ENCODE measurements at places on chromosomes 3 and 15. TPM values are rescaled to one million over a fixed set of nuclear protein-coding genes. Genes with fewer than 3 reads are reported as not detected.

DNA sequence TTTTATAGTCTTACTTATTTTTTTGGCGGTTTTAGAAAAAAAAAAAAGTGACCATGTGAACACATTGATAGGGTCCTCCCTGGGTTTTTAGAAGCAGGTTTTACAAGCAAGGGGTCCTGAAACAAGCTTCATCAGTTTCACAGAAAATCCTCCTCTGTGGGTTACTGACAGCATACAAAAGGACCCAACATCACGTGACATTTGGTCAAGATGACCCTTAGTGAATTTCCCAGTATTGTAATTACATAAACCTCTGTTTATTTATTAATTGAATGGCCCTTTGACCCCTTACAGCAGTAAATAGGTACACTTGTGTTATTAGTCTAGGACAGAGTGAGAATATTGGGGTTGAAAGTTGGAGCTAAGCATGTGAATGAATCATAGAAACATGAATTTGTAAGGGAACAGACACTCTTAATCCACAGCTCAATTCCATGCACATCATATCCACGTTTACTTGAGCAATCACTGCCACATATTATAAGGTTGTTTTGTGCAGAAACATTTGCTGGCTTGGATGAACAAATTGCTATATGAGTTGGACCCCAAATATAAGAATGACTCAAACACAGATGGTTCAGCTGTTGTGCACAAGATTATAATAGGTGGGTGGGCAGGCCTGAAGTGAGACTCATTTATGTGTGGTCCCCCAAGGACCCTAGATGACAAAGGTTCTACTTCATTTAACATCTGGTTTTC is 137.5 kb downstream of the ZNF385D start:
- no peak for DNase-seq

- DNase-seq: no peak
Observed at GRCh38 chr15:38216763-38217162, 35.9 kb upstream of the SPRED1 start.

Gene ILDR1
- not detected for total RNA-seq

Gene CYP8B1
- not detected for total RNA-seq

Gene FEZF2
- total RNA-seq: not detected

GRCh38 chr3:42887084-42887483 is 11.4 kb upstream of the CYP8B1 start:
- DNase-seq: no peak

Gene SLC9A9
- total RNA-seq: 14.2 TPM

DNA sequence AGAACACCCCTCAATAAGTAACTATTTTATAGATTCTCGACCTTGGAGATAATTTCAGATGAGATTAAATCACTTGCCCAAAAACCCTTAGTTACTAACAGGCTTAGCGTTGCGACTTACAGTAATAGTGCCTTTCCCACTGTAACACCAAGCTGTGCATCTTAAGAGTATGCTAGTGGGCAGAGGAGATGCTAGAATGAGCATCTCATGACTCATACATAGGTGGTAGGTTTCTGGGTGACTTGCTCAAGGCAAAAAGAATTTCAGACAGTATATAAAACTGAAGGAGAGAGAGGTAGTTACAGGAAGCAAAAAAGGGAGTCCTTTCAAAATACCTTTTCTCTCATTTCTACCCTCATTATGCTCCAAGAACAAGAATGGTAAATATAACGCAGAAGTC is 3.9 kb downstream of the KATNBL1 start:
- DNase-seq: no peak

- DNase-seq: no peak
Observed at GRCh38 chr3:57826245-57826951, 70.3 kb downstream of the SLMAP start.

Gene VEPH1
- 1.2 TPM for total RNA-seq

Gene GOLGA8T
- total RNA-seq: not detected

- no peak for DNase-seq
Observed at GRCh38 chr3:155316426-155316825, 22.9 kb upstream of the STRIT1 start.

GRCh38 chr15:29711531-29711930 is 110.7 kb downstream of the TJP1 start:
- no peak for DNase-seq

DNA sequence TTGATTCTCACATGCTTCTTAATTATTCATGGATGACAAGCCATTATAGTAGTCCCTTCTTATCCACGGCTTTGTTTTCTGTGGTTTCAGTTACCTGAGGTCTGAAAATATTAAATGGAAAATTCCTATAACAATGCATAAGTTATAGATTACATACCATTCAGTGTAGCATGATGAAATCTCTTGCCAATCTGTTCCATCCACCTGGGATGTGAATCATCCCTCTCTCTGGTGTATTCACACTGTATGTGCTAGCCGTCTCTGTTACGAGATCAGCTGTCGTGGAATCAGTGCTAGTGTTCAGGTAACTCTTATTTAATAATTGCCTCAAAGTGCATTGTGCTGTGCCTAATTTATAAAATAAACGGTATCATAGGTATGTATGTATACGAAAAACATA is 5.2 kb downstream of the WDR5B start:
- no peak for DNase-seq

DNA sequence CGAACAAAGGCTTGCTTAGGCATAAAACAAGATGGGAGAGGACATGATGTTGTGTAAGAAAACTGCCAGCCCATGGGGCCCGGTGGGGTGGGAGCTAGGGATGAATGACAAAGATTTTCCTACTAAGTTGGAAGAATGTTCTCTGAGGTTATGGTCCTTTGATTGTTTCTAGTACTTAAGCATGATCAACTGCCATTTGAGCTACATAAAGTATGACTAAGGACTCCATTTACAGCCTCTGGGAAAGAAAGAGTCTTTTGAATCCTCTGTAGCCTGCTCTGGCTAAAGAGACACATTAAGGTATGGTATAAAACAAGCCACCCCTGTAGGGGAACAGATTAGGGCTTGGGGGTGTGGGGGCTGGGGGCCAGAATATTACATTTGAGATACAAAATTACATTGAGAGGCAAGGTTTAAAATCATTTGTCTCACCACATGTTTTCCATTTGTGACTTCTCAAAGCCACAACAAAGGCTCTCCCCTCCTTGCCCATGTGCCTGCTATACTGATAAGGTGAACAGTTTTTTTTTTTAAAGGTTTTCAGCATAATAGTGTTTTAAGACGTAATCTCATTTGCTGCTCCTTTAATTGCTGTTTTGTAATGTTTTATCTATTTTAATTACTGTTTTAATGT is 323.4 kb downstream of the CHST2 start:
- DNase-seq: no peak

DNA sequence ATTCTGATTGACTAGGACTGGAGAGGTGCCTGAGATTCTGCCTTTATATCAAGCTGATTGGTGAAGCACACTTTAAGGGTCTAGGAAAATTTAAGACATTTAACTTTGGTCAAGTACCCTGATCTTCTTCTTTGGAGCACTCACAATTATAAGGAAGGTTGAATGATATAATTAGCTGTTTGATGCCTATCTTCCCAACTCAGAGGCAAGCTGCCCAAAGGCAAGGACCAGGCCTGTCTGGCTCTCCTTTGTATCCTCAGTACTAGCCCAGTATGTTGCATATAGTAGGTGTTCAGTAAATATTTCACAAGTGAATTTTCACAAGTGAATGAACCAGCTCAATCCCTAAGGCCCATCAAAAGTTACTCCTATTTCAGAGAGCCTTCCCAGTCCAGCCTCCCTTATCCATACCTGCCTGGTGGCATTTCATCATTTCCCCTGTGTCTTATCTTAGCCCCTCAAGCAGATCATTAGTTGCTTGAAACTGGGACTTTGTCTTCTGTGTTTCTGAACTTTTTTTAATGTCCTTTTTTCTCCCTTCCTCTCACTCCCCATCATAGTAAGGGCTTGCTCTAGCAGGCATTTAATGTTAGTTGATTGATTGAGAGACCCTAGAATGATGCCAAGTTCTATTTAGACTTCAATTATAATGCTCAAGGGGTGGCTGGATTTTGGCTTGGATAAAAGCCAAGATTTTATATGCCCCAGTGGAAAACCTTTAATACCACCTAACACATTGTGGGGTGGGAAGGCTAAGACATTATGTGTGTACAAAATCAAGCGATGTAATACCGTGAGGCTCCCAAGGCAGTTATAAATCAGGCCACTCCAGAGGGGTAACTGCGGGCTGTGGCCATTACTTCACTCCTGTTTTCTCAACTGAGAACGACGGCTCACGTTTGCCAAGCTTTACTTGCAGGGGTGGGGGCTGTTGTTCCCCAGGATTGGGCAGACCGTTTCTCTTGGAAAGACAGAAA is 43.2 kb upstream of the BOC start:
- DNase-seq: peak; percentile 92

Gene SNTN
- total RNA-seq: not detected

- no peak for DNase-seq
Observed at GRCh38 chr3:31573036-31573779, 40.5 kb downstream of the STT3B start.

GRCh38 chr3:50138266-50139200 is 16.6 kb upstream of the SEMA3F start:
- no peak for DNase-seq

DNA sequence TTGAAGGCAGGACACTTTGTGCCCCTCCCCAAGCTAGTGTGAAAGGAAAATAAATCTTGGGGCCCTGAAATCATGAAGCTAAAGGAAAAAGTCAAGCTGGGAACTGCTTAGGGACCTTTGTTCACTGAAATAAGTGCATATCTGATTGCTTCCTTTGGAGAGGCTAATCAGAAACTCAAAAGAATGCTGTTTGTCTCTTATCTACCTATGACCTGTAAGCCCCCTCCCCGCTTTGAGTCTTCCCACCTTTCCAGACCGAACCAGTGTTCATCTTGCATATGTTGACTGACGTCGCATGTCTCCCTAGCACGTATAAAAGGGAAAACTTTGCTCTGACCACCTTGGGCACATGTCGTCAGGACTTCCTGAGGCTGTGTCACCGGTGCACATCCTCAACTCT is 53.1 kb downstream of the SLC30A4 start:
- DNase-seq: peak; percentile 55

DNA sequence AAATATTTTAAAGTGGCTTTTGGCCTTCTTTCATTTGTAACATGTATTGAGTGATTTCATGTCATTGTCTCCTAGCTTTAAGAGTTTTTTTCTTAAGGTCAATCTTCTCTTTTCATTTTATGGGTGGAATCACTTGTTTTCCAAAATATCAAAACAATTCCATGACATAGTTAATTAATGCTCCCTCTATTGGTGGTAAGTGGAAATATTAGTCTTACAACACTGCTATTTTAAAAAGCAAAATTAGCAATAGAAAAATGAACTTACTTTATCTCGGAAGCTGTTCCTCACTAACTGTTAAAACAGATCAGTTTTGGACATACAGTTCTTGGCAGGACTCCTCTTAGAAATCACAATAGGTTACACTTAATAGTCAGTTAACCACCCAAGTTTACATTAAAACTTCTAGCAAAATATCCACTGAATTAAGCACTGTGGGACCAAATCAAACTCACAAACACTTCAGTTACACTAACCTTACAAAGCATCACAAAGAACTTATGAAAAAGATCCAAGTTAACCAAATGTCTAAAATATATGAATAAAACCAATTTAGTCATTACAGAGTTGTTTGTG is 42.4 kb downstream of the TIGIT start:
- DNase-seq: no peak

Gene C3orf20
- total RNA-seq: not detected

- DNase-seq: no peak
Observed at GRCh38 chr15:51181905-51182304, 87.2 kb upstream of the TNFAIP8L3 start.

GRCh38 chr3:182717216-182717615 is 76.1 kb upstream of the ATP11B start:
- DNase-seq: no peak

GRCh38 chr3:131283862-131284261 is 97.7 kb upstream of the NUDT16 start:
- DNase-seq: no peak

DNA sequence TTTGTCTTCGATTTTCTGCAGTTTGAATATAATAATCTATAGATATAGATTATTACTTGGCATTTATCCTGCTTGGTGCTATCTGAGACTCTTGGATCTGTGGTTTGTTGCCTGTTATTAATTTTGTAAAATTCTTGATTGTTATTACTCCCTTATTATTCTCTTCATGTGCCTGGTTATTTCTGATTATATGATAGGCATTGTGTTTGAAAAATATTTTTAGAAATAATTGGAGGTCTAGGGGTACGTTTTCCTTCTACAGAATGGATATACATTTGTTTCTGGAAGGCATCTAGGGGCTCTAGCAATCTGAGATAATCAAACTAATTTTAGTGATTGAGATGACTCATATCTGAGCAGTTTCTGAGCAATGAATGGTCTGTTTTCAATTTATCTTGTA is 14.9 kb upstream of the CELF6 start:
- DNase-seq: no peak

Gene ITPKA
- 2.5 TPM for total RNA-seq

Gene GXYLT2
- total RNA-seq: 5.0 TPM

DNA sequence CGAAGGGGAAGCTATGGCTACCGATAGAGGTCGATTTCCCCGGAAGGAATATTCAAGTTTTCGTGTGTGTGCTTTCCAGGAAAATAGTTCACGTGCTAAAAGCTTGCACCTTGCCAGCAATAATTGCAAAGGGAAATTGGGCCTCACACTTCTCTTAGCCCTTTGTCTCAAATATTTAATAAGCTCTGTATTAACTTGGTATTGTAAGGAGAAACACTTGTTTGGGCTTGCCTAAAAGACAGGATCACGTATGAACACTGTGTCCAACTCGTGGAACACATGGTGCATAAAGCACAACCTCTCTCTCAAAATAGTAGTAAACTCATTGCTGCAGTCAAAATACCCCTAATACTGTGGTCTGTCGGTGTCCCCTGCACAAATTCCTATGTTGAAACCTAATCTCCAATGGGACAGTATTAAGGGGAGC is 352 bp upstream of the TMF1 start:
- DNase-seq: no peak

- no peak for DNase-seq
Observed at GRCh38 chr3:149021830-149022229, 30.5 kb downstream of the GYG1 start.

DNA sequence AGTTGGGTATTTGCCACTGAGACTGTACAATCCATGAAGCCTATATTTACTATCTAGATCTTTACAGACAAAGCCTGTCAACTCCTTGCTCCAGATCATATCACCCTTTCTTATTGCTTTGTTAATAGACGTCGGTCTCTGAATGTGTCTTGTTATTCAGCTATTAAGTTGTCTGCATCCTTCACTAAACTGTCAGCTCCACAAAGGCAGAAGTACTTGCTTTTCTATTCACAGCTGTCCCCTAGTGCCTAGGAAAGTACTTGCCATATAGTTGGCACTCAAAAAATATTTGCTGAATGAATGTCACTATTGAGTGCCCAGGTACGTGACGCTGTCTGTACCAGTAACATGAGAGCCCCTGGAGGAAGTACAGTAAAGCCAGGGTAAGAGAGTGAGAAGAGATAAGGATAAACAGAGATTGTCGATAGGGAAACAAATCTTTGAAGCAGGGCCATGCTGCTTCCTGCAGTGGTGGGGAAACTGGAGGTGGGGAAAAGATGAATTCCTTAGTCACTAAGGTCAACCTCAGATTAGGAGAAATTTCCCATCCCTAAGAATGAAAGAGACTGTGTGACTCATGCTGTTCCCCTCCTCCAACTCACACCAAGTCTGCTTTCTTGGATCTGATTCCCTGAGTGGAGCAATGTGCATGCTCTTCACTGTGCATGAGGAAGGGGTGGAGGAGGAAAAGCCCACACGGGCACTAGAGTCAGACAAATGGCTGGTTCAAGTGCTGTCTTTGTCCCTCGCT is 36.3 kb downstream of the PRICKLE2 start:
- peak; percentile 83 for DNase-seq

All from esophagus muscularis mucosa (tissue), 4 donors.